Effector memory CD8-positive, alpha-beta T cell (primary cell): ENCODE measurements at places on chromosomes 5 and 9.

DNA sequence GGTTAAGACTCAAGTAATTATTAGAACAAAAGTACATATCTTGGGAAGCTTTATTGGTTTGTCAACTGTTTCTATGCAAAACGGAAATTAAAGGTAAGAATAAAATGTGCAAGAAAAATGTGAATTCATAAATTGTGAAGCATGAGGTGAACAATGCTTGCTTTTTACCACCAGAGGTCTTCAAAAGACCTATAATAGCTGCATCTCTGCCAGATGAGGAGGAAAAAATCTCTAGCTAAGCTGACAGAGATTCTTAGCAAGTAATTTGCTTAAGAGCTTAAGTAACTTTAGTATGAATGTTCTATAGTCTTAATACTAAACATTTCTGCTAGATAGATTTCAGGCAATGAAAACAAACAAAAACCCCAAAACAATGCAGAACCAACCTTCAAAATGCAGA, 54.1 kb downstream of the MRPS30 start:
- DNase-seq, result no peak

- no peak for DNase-seq
Observed at GRCh38 chr9:120579139-120580050, 572 bp downstream of the CDK5RAP2 start.

- DNase-seq, result no peak
Observed at GRCh38 chr5:112812549-112812948, 48.5 kb upstream of the SRP19 start.

GRCh38 chr5:98603456-98603855, 170.0 kb upstream of the RGMB start:
- no peak for DNase-seq

- DNase-seq, result no peak
Observed at GRCh38 chr5:10351919-10352318, 1.6 kb upstream of the MARCHF6 start.

- DNase-seq, result no peak
Observed at GRCh38 chr9:36988848-36989247, 45.2 kb downstream of the PAX5 start.

DNA sequence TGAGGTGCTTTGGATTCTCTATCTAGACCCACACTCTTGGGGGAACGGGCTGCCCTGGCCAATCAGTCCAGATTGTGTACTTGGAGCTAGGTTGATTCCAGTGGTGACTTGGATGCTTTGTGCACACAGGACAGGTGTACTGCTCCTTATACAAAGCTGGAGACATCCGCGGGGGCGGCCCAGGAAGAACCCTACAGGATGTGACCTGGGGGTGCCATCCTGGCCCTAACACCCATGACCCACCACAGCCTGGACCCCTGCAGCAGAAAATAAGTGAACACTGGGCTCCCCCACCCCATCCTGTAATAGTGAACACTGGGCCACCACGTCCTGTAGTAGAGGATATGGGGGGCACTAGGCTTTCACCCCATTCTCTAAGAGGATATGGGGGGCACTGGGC, 12.1 kb upstream of the PLEKHG4B start:
- no peak for DNase-seq
